T-helper 2 cell (primary cell): ENCODE measurements at places on chromosomes 4 and X.

DNA sequence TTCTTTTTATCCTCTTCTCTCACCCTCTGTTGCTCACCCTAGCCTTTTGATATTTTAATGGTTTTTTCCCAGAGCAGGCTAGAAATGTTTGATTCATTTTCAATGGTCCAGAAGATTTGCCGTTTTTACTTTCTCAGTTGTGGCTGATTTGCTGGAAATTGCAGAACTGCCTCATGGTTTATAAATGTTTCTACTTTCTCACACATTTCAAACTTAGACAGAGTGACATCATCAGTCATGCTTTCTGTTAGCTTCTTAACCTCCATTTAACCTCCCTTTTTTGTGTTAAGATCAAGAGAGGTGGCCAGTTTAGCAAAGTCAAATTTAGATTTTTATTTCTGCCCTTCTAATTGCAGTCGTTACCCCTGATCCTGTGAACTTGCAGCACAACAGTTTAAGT, 8.7 kb downstream of the RXFP1 start:
- no peak for DNase-seq

- DNase-seq: no peak
Measured at GRCh38 chrX:9746148-9746888, 19.3 kb downstream of the GPR143 start.

DNA sequence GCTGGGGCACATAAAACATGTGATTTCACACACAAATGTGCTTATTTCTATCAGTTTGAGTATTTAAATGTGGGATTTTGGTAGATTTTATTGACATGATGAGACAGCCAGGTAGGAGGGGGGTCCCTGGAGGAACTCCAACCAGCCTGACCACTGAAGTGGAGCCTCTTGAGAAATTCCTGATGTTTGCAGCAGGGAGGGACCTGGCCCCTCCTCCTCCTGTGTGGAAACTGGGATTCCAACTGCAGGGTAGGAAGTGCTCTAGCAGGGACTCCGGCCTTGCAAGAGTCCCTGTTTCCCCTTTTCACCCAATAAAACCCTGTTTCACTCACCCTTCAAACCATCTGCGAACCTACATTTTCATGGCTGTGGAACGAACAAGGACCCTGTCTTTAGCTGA, 2224.0 kb upstream of the AGA start:
- DNase-seq: no peak

GRCh38 chrX:46673620-46674359, 85.1 kb downstream of the SLC9A7 start:
- DNase-seq: no peak

GRCh38 chr4:110400086-110400485, 75.9 kb upstream of the ENPEP start:
- DNase-seq: no peak
